Brain (organoid and tissue), 16 donors: ENCODE measurements at places on chromosomes 6 and 20.
A peak's percentile ranks its signal among the peaks of the same experiment; 100 is the strongest.

DNA sequence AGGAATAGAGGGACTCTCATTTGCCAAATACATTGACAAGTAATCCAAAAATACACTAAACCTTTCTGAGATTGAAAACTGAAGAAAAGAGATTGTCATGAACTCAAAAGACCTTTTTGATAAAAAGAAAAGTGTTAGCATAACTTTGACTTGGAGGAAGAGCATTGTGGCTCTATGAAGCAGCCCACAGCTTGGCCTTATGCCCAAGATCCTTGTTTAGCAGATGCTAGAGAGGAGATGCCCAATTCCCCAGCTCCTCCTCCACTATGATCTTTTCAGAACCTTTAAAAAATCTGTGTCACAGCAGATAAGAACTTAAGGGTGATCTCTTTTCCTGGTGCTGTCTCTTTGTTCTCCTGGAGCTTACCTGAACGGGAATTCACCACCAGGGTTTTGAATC, 35.8 kb upstream of the IGF2R start:
- no peak for DNase-seq

GRCh38 chr20:59340201-59340885, 39.9 kb downstream of the EDN3 start:
- DNase-seq = no peak

DNA sequence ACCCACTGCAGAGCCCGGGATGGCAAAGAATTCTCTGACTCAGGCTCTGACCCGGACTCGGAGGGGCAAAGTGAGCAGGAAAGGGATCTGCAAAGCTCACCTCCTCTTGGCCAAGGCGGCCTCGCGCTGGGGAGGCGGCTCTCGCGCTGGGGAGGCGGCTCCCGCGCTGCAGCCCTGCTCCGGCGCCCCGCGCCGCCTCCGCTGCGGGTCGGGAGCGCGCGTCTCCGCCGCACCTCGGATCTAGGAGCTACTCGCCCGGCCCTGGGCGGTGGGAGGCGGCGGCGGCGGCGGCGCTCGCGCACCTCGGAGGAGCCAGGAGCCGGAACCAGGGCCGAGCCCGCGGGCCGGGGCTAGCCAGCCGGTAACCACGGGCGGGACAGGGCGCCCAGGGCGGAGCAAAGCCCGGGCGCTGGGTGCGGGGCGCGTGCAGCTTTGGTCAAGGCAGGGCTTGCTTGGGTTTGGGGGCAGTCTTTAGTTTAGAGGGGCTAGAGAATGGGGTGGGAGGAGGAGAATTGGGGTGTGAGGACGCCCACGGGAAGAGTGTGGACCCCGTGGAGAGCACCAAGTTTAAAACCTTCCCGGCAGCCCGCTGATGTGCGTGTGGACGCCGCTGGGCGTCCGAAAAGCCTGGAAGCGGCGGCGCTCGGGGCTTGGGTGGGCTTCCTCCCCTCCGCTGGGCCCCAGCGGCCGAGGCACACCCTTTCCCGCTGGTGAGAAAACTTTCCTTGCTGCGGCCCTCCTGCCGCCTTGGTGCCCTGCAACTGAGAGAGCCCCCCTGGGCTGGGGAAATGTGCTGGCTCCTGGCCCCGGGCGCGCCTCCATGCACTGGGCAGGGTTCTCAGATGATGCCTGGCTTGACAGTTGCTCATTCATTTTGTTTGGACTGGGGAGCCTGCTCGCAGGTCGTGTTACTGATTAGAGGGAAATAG, at the start of gene MRAP2:
Gene MRAP2 (plus strand): TSS at position 250 of the 929 bp plus-strand sequence. CDS start 21,547 bp downstream, outside the sequence.
- peak; percentile 36 for DNase-seq

DNA sequence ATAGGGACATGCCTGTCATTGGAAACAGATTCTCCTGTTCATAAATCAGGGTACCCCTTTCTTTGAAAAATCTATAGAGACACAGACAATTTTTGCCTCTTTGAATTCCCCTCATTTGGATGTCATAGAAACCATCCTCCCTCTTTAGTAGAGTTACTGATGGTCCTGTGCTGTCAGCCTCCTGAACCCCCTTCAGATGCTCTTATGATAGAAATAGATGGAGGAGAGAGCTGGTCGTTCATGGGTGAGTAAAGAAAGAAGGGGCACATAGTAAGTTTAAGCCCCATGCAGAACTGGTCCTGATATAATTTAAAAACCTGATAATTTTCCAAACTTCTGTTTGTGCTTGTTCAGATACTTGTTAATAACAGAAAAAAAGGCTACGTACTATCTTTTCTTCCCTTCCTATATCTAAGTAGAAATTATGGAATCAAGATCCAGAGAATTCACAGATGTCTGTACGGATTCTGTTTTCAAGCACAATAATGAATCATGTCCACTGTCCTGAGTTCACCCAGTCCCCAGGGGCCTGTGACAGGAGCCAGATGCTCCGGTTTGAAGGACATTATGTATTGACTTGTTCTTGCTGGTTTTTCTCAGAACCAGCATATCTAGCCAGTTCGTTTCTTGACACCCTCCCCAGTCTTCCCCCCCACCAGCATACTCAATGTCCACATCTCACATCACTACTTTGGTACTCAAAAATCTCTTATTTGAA, 78.1 kb downstream of the NCOA7 start:
- DNase-seq = no peak

GRCh38 chr6:107019047-107019446, 9.0 kb upstream of the MTRES1 start:
- no peak for DNase-seq

GRCh38 chr6:75852721-75853120, 103.7 kb downstream of the MYO6 start:
- no peak for DNase-seq

DNA sequence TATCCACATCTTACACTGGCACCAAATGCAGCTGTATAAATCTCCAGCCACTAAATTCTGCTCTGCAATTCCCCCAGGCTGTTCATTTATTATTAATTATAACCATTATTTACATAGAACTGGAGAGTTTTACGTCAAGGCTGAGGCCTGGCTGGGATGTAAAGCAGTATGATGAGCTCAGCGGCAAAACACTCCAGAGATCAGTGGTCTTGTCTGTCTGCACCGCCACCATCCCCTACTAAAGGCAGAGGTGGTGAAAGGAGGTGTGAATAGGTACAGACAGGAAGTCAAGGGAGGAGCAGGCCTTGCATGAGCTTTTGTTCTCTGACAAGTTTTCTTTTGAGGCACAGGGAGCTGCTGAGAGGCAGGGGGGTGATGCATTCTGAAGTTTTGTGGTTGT, 159.9 kb upstream of the PCSK2 start:
- peak; percentile 60 for DNase-seq

- no peak for DNase-seq
Observed at GRCh38 chr6:18055714-18056382, 66.6 kb downstream of the NHLRC1 start.

DNA sequence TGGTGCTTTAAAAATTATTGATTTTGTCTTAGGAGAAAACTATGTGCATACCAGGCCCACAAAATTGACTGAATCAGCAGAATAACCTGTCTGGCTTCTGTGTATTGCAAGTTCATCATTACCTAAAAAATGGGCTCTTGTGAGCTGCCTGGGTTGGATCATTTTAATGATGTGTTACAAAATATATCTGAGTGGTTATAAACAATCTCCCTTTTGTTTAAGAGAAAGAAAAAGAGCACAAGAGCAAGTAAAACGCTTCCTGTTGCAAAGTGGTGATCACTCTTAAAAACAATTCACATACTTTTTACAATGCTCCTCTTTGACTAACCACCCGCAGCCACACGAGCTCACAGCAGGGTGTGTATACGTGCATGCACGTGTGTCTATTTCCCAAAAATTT, 335.1 kb downstream of the HDGFL1 start:
- DNase-seq = no peak

DNA sequence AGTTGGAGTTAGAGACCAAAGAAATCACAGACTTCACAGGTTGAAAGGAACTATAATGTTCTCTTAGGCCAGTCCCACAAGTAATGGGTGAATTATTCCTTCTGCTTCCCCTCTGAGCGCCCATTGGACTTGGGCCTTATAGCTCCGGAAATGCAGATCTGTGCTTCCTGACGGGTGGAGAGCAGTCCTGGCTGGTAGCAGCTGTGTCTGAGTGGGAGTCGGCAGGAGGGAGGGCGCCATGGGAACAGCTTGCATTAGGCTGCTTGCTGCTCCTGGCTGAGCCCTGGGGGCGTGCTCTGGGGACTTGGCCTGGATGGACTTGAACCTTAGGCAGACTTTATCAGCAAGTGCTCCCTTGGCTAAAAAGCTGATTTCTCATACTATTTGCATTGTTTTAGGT, 18.4 kb upstream of the NUP153 start:
- DNase-seq = peak; percentile 52

DNA sequence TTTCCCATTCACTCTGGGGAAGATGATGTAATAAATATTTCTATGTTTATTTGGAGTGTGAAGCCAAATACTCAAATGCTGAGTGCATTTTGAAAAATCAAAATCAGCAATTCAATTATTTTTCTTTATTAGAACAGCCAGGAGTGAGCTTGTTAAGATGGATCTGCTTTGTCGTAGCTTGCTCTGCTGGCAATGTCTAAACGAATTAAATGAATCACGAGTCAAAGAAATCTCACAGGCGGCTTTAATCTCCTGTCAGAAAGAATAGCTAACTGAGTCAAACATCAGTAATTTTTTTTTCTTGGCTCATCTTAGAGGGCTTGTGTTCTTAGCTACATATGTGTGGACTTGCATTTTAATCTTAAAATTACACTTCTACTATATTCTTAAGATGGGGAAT, 100.2 kb upstream of the HMGN3 start:
- peak; percentile 43 for DNase-seq

DNA sequence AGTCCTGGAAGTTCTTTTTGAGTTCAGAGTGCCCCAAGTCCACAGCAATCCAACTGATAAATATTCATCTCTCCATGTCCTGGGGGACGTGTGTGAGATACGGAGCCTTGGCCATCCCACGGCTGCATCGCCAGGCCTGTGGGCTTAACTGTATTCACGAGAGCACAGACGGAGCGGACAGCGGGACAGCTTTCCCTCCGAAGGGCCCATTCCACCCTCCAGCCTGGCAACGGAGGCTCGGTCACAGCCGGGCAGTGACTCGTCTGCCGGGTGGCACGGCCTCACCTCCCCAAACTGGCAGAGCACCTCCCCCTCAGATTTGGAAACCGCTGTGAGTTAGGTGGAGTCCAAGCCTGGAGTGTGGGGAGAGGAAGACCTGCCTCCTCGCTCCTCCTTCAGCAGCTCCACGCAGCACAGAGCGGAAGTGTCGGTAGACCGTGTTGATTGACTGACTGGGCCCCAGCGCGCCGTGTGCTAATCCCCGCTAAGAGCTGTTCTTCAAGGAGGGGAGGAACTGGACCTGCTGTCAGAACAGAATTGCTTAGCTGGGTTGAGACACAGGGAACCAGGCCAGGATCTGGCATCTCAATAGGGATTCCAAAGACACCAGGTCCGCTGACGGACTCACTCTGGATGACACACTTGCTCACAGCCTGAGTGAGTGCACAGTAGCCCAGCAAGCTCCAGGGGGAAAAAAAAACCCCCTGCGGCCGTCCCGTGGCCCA, 10.9 kb downstream of the FOXF2 start:
- no peak for DNase-seq

DNA sequence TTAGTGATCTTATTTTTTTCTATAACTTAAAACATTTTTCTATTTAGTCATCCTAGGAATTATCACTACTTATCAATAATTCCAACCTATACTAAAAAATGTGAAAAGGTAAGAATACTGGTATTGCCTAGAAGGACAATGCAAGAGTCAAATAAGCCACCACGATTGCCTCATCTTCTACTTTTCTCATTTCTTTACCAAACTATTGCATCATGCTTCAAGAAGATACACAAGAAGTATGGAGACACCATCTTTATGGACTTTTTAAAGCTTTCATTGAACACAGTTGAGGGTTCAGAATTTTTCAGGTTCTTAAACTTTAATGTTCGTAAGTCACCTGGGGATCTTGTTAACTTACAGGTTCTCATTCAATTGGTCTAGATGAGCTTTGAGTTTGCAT, 25.9 kb downstream of the ELOVL2 start:
- DNase-seq = no peak

DNA sequence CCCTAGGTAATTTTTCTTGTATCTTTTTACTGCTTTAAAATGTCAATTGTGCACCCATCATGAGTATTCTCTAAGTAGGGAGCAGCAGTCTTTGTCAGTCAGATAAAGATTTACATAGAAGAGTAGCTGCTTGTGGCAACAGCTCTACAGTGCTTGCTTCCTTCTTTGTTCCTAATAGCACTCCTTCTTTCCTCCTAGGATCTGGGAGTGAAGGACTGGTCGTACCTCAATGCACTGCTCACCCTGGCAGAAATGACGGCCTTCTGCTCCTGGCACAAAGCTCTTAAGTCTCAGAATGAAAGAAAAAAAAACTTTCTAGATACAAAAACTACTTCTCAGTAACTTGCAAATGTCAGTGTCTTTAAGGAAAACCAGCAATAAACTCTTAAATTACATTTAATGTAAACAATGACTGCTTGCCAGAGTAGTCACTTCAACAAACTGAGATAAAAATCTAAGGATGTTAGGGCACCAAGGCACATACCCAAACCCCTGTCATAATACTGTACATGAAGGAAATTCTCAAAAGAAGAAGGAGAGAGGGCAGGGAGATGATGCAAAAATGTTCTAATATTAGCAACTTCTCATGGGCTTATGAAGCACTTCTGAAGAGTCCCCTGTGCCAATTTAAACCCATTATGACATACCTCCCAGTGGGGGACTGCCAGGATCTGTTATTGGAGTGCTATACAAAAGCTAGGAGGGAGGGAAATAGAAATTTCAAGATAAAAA, 34.0 kb downstream of the NCOA6 start:
- no peak for DNase-seq

DNA sequence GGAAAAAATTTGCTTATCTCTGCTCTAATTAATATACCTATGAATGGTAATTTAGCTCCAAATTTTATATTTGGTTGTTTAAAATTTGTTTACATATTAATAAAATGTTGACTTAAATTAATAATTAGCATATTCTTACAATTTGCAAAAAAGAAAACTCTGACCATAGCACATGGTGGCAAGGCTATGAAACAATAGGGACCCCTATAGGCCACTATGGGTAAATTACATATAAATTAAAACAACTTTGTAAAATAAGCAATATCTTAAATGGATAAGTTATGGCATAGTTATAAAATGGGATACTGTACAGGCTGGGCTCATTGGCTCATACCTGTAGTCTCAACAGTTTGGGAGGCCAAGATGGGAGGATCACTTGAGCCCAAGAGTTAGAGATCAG, 76.0 kb downstream of the MKKS start:
- no peak for DNase-seq

GRCh38 chr6:37460805-37461204, 27.8 kb downstream of the CMTR1 start:
- no peak for DNase-seq

DNA sequence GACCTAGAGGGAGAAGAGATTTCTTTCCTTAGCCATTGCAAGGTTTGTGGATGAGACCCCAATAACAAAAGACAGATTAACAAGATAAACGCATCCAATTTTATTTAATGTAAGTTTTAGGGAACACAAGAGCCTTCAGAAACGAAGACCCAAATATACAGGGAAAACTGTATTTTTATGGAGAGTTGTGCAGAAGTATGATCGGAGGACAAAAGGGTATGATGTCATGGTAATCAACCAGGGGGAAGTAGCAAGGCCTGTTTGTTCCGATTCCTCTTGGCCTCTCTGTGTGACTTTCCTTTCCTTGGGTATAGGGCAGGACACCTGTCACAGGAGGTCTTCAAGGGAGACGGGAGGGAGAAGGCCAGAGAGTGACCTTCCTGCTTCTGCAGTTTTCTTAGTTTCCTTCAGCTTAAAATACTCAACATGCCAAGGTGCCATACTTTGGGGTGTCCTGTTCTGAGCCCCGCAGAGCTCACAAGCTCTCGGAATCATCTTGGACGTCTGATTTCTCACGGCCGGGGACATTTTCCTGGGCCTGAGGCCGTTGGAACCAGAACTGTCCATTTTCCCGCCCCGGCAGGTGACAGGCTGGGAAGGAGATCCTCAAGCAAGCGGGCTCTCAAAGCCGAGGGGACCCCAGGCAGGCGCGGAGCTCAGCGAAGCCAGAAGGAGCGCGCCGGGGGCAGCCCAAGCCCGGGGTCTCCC, 21.7 kb downstream of the TMC2 start:
- no peak for DNase-seq
